DMS 273 treated with DMSO at 0.1 percent for 48 hours (cell line): ENCODE measurements at places on chromosomes 1 and 21.

GRCh38 chr1:198892065-198892464 is 253.2 kb downstream of the PTPRC start:
- no peak for DNase-seq

GRCh38 chr1:118243269-118243668 is 58.2 kb upstream of the SPAG17 start:
- no peak for DNase-seq

DNA sequence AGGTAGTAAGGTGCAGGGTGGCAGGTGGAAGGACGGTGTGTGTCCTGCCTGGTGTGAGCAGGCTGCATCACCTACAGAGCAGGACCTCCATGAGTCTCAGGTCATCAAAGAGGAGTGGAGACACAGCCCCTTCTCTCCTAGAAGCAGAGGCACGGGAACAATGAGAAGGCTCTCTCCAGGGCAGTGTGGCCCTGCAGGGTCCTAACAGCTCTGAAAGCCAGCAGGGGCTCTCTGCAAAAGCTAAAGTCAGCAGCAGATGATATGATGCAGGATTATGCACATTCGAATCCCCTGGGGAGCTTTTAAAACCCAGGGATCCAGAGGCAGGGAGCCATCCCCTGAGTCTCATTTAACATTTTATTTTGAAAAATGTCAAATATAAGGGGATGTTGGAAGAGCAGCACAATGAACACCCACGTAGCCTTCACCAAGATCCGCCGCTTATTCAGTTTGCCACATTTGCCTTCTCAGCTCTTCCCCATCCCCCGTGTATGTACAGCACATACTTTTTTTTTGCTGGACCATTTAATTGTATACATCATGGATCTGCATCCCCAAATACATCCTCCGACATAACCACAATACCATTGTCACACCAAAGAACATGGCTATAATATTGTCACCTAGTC is 88.1 kb downstream of the CNIH3 start:
- DNase-seq = no peak

- DNase-seq = peak; percentile 60
Observed at GRCh38 chr1:208534599-208534897, 290.4 kb upstream of the PLXNA2 start.

DNA sequence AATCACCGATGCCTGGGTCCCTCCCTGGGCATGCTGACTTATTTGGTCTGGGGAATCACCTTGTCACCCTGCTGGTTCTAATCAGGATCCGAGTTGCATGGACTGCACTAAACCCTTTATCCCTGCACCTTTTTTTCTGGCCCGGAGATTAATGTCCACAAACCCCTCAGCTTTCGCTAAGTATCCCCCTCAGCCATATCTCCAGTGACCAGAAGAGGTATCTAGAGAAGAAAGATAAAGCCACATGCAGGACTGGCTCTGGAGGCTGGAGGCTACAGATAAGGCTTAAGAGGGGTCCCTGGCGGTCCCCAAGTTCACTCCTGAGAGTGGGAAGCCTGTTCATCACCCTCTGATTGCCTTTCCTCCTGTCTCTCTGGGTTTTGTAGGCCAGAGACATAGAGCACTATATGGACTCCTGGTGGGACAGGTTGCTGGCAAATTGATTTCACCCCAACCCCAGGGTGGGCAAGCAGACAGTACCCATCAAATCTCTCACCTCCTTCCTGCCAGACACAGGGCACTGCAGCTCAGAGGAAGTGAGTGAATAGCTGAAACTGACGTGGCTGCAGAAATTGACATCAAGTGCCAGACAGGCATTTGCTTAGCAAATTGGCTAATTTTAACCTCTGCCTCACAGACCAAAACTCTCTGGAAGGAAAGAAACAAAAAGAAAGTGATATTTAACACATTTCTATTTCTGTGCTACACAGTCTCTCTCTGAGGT is 38.8 kb downstream of the HMGB4 start:
- DNase-seq = no peak

DNA sequence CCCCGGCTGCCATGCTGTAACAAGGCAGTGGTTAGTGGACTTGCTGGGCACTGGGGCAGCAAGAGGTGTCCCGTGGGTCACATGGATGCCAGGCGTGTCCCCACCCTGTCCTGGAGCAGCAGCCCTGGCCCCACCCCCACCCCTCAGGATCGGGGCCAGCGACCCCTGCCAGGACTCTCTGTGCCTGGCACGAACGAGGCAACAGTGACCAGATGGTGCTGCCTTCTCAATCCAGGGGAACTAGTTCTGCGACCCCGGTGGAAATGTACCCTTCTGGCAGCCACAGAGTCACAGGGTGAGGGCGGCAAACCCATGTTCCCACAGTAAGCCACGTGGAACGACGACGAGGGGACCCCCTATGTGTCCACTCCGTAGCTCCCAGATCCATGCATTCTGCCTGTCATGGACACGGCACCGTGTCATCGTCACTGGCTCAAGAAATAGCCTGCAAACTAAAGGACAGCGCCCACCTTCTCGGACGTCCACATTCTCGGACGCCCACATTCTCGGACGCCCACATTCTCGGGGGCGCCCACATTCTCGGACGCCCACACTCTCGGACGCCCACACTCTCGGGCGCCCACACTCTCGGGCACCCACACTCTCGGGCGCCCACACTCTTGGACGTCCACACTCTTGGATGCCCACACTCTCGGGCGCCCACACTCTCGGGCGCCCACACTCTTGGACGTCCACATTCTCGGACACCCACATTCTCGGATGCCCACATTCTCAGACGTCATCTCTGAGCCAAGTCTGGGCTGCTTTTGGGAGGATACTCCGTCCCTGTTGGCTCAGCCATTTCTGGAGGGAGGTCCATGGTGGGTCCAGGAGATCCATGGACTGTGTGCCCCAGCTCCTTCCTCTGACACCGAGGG is 19.6 kb upstream of the ACTRT2 start:
- DNase-seq = no peak

- DNase-seq = peak; percentile 99
Observed at GRCh38 chr1:40625076-40625475, 40.4 kb downstream of the RIMS3 start.

DNA sequence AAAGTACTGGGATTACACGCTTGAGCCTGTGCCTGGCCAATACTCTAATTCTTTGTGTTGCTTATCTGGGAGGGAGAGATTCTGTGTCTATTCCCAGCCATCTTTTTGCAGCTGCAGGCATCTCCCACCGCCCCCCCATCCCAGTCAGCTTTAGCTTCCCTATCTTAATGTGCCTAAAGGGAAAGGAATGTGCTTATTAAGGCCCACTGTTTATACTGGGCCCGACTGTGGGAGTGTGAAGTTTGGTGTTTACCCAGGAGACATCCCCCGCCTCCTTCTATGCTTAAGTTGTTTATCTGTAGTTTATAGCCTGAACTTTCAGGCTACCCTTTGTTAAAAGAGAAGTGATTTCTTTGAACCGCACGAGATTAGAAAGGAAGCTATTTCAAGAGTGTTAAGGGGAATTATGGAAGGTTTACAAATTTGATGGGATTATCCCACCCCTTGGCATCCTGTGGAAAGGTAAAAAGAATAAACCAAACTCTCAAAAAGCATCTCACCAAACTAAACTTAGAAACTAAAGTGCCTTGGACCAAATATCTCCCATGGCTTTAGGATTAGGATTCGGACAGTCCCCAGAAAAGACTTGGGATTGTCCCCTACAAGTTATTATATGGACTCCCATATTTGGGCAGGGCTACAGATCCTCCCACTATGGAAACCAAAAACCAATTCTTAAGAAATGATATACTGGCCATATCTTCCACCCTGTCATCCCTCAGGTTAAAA is 25.5 kb upstream of the ZNF496 start:
- no peak for DNase-seq

DNA sequence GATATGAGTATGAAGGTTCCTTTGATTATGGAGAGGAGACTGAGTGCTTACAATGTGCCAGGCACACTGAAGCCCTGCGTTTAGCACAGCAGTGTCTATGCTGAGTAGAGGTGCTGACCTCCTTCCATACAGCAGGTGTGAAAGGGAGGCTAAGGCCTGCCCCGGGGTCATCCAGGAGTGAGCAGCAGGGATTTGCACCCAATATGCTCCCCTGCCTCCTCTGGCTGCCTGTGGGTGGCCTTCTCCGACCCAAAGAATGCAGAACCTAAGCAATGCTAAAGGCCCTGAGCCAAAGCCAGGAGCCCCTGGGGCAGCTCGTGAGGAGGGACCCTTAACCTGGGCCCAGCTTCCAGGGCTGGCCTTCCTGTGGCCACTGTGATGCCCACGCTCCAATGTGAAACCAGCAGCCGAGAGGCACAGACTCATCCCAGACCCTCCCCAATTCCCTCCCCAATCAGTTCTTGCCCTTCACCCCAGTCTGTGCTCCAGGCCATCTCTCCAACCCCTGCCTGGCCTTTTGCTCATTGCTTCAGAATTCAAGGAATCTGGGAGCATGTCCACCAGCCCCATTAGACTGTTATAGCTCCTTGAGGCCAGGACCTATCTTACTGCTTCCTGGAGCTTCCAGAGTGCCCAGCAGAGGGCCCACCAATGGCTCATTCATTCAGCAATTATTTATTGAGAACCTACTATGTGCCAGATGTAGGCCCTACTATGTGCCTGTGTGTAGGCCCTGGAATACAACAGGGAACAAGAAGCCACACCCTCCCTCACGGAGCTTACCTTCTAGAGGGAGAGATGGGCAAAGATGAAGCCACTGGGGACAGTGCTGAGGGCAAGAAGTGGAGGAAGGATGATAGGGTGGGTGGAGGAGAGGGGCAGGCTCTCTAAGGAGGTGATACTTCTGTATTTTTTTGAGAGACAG is 53.3 kb downstream of the TAS1R2 start:
- DNase-seq = no peak

- DNase-seq = no peak
Observed at GRCh38 chr1:226763905-226764264, 24.8 kb upstream of the ITPKB start.
